ENCODE measurements at places on chromosomes 3 and 15.

DNA sequence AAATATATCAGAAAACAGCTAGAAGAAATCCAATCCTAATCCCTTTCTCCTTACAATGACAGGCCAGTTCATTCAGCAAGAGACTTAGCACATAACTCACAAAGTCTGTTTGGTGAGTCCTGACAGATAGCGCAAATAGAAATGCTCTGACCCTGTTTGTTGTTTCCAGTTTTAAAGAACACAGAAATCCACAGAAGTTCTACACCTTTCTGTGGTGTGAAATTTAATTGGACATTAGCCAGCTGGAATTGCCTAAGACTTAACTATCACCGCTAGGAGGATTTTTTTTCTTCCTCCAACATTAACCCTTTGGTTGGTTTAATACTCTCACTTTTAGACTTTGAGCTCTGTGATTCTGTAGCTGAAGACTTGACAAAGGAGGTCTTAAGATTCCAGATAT, 30.8 kb downstream of the HDC start:
- DNase-seq: no peak

DNA sequence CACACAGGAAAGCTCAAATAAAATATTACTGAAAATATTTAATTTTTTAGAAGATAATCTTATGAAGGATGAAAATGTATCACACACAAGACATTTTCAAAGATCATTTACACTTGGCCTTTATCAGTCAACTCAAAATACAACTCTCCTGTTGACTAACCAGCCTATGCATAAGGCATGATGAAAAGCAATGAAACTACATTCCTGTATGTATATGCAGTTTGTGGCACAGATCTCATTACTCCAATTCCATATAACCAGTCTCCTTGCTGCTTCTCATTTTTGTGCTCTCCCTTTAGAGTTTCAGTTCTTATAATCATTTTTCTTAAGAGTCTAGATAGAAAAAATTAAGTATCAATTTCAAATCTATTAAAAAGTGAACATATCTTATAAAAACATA, 25.8 kb downstream of the AQR start:
- DNase-seq: no peak

- no peak for DNase-seq
Measured at GRCh38 chr3:189369636-189370035, 197.9 kb downstream of the TPRG1 start.

GRCh38 chr3:11431319-11431718, 159.1 kb downstream of the ATG7 start:
- no peak for DNase-seq

DNA sequence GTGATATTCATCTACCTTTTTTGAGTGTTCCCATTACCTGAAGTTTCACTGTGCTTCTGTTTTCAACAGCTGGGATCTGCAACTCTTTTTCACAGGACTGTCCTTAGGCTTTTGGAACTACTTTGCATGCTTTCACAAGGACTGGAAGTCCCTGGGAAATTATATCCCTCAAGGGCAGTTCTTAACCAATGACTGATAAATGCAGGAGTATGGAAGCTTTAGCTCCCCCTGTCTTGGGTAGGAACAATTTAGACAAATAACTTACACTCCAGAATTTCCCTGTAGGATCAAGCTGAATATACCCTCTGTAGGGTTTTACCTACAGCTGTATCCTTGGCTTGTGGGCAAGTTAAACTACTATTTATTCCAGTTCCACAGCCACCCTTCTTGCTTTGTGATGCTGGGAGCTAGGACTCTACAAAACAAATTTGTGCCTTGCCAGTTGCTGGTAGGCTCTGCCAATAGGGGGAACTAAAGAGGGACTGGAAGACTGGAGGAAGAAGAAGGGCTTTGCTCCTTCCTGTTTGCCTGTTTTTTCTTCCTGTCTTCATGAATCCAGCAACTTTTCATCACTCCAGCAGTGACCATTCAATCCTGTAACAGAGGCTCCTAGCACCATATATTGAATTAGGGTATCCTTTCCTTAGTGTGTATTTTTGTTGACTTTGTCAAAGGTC, 6.8 kb upstream of the ZNF280D start:
- DNase-seq: peak; percentile 41

- DNase-seq: no peak
Measured at GRCh38 chr3:68535782-68536181, 396.6 kb downstream of the TAFA4 start.

DNA sequence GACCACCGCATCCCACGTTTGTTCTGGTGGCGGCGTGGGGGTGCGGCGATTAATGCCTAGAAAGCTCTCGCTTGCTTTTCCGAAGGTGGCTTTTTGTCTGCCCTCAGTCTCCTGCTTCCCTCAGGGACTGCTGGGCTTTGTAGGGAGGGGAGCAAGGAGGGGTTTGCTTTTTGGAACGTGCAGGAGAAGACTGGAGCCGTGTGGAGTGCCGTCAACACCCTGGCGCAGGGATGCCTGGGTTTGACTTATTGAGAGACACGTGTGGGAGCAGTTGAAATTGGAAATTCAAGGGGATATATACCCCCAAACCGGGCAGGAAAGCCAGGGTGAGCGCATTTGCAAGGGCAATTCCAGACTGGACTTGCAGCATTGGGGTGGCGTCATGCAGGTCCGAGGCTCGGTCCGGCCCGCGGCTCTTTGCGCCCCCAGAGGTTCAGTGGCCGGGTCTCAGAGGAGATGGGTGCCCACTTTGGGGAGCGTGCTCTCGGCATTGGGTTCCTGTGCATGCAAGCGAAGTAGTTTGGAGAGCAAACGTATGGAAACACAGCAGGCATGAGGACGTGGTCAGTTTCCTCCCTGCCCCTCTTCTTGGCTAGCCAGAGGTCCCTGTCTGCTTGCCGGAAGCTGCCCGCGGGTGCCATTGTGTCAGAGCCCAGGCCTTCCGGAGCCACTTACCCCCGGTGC, 2.1 kb downstream of the EPHB1 start:
- no peak for DNase-seq

DNA sequence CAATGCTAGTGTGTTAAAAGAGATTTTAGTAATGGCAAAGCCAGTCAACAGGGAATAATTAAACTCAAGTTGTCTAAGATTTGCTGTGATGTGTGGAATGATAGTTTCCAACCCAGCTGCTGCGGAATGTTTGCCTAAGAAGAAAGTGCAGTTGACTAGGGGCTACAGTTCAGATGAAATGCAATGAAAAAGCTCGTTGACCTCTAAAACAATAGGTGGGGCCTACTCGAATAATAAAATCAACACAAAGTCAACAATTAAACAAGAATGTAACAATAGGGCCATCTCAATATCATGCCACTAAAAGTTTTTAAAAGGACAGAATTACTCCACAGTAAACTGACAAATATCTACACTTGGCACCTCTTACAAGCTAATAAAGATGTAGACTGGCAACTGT, 484.2 kb downstream of the MECOM start:
- no peak for DNase-seq

- no peak for DNase-seq
Measured at GRCh38 chr3:95673215-95673614, 1141.2 kb upstream of the EPHA6 start.

GRCh38 chr15:70220490-70221096, 122.9 kb upstream of the TLE3 start:
- no peak for DNase-seq

All from D341Med (cell line).